ENCODE measurements at places on chromosomes 2 and 18.

DNA sequence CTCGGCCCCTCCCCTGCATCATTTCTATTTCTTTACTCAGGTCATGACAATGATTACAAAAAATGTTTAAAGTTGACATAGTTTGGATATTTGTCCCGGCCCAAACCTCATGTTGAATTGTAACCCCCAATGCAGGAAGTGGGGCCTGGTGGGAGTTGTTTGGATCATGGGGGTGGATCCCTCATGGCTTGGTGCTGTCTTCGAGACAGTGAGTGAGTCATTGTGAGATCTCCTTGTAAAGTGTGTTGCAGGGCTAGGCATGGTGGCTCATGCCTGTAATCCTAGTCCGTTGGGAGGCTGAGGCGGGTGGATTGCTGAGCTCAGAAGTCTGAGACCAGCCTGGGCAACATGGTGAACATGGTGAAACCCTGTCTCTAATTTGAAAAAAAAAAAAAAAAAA lies 9.2 kb upstream of the MAP4K4 start:
- DNase-seq = no peak

- DNase-seq = no peak
These were observed 29.7 kb downstream of the CNDP1 start for GRCh38 chr18:74563999-74564398.

DNA sequence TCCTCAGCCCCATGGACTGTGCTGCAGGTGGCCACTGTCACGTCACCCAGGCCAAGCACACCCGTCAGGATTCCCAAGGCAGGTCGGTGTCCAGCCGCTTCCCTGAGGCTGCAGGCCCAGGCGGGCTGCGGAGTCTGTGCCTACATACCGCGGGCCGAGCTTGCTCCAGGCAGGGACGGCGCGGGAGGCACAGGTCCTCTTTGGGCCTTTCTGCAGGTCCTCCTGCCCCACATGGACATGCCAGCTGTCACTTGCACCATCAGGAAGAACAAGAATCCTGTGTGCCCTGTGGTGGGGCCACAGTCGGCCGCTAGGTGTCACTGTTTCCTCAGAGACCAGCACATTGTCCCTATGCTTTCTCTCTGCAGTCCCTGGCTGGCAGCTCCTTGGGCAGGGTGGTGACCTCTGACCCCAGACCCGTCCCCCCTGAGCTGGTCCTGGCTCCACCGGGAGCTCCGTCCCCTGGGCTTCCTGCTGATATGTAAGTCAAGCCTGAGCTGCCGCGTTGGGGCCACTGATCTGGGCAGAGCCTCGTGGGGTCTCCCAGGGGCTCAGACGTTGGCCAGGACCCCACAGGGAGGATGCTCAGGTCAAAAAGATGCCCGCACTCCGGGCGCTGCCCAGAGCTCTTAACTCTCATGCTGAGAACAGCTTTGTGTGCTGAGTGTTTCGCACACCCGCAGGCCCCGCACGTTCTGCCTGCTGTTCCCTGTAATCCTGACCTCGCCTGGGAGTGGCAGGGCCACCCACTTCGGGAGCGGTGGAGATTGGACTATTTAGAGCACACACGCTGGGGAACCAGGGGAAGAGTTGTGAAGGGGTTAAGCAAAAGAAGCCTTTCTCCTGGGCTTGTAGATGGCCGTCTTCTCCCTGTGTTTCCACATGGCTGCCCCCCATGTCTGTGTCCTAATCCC lies 17.3 kb upstream of the AGXT start:
- peak; percentile 67 for DNase-seq

GRCh38 chr2:75311521-75311920 lies 112.2 kb upstream of the TACR1 start:
- no peak for DNase-seq

DNA sequence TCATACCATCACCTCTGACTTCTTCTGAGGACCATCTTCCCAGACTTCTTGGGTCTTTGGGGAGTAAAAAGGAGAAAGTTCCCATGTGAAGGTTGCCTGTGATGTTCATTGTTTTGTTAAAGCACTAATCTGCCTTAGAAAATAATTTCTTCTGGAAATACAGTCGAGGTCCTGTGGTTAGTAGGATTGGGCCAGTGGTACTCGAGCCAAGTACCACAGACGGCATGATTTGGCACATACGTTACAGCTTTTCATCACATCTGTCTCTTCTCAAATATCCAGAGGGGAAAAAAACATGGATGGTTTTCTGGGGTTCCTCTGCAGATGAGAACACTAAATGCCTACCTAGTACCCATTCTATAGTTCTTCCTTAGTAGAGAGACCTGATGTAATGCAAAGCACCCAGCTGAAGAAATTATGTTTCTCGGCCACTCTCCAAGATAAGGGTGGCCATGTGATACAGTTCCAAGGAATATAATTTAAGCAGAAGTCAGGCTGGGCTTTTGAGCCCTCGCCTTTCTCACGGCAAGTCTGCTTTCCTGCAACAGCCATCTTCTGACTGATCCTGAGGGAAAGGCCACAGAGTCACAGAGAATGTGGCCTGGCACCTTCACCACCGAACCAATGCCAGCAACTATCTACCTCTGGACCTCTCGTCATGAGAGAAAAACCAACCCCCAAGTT lies 161.0 kb downstream of the RNF152 start:
- no peak for DNase-seq

GRCh38 chr2:214574084-214574781 lies 163.4 kb downstream of the VWC2L start:
- no peak for DNase-seq

DNA sequence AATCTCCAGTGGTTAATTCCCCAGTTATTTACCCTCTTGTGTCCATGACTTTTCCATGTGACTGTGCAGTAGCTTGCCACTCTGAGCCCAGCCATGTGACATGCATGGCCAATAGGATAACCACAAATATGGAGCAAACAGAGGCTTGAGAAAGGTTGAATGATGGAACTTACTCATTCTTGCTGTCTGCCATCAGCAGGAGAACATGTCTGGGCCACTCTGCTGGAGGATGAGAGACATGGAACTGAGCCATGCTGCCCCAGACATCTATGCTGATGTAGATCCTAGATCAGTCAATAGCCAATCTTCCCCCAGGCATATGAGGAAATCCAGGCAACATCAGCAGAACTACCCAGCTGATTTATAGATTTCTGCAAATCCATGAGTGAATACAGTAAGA lies 992.3 kb upstream of the FANCL start:
- DNase-seq = no peak

DNA sequence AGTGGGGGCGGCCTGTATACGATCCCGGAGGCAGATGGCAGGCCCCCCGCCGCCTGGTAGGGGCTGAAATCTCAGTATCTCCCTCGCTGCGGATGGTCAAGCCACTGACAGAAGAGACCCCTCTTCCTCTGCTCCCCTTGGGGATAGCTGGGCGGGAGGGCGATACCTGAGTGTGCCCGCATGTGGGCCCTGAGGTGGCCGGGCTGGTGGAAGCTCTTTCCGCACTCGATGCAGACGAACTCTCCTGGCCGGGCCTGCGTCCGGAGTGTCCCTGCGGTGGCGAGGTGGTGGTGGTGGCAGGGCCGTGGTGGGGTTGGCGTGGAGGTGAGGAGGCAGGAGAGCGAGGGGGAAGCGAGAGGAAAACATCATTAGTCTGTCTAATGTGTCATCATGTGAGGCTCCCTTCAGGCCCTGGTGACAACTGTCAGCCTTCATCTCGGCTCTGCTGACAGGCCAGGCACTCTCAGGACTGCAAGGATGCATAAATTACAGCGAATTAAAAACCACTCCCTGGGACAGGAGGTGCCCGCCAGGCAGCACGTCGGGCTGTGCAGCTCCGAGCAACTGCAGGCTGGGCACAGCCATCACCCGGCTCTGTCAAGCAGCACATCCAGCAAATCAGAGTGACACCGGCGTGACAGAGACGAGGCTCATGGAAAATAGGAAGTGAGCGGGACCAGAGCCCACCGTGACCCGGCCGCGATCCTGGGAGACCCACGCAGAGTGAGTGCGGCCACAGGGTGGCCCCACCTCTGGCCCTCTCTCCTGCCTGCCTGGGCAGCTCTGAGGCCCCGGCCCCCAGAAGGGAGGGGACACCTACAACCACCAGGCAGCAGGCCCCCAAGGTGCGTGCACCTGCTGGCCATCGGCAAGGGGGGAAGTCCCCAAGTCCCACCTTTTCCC lies 123.5 kb downstream of the ZNF516 start:
- no peak for DNase-seq

DNA sequence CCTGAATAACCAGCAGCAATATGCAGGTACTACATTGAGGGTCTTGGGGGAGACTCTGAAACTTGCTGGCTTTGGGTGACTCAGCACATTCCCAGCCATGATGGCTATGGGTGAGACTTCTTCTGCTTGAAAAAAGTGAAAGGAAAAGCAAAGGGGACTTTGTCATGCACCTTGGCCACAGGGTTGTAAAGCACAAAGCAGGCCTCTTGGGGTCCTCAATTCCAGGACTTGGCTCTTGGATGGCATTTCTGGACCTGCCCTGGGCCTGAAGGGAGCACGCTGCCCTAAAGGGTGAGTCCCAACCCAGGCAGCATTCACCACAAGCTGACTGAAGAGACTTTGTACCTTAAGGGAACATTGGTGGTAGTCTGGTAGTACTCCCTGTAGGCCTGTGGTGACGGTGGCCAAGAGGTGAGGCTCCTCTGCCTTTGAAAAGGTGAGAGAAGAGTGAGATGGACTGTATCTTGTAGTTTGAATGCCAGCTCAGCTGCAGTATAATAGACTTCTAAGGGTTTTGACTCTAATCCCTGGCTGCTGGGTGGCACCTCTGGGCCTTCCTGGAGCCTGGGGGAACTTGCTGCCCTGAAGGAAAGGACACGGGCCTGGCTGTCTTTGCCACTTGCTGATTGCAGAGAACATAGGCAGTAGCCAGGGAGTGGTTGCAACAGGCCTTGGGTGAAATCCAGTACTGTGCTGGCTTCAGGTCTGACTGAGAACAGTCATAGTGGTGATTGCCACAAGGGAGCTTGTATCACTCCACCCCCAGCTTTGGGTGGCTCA lies 36.5 kb upstream of the CYTIP start:
- no peak for DNase-seq

DNA sequence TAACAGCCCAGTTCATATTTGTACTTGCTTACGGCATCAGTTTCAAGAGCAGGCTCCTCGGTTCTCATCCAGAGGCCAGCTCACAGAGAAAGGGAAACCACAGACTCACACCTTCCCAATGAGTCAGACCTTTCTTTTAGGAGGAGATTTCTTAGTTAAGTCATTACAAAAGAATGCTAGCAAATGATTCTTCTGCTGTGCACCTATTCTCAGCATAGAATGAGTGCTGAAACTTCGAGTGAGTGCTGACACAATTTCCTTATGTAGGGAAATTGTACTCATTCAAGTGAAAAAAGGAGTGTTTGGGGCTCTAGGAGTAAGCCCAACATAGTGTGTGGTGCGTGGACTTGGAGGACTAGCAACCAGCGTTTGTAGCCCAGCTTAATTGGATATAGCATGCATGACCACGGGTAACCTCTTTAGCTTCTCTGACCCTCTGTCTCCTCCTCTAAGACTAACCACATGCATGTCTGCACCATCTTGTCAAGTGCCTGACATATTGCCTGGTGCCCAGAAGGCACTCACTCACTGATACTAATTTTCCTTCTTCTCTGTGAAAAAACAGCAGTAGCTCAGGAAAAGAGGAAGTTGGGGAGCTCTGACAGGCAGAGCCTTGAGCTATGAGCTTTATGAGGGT lies 87.0 kb downstream of the ALPK2 start:
- DNase-seq = no peak

DNA sequence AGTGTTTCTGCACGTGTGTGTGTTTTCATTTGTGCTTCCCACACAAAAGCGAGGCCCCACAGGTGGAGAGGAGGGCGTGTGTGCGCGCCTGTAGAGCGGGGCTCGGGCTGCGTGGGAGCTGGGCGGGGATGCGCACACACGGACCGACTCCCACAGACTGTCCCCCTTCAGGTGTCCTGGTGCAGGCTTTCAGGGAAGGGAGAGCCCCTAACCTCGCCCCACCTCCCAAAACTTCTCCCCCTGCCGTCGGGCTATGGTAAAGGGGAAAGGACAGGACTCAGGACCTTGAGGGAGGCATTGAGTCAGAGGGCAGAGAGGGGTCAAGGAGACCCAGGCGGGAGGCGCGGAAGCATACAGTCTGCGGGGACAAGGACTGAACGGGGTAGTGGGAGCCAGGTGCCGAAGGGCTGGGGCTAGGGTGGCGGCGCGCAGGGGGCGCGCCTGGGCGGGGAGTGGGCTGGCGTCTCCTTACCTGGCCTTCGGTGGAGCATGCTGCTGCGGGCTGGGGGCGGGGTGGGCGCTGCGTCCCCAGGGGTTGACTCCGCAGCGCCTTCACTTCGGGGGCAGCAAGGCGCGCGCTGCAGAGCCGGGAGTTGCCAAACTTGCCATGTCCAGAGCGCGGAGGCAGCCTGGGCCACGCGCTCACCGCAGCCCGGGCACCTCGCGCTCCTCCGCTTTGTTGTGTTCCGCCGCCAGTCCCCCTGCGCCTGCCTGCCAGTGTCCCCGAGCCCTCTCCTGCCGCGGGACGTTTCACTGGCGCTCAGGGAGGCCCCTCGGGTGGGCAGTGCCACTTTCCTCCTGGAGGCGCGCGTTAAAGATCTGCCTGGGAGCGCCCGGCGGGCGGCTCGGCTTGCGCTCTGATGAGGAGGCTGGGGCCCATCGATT lies 302.0 kb downstream of the NCKAP5 start:
- no peak for DNase-seq

DNA sequence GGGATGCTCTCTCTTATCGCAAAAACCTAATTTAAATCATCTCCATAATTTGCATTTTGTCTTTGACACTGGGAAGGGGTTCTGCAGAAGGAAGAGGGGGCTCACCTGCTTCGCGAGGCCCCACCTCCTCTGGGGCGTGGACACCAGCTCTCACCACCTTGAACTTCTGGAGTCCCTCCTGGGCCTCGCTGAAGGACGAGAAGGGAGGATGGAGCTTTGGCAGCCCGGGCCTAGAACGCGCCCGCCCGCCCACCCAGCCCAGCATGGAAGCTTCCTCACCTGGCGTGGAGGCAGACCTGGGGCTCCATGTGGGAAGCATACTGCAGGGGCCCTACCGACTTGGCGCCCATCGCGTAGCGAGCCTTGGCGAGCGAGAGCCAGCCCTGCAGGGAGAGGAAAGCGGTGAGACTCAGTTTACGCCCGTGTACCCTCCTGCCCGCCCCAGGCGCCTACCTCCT lies 1.1 kb upstream of the IMP4 start:
- peak; percentile 44 for DNase-seq

- no peak for DNase-seq
These were observed 2.2 kb downstream of the ABCG8 start for GRCh38 chr2:43840965-43841364.

GRCh38 chr2:200422071-200422470 lies 87.8 kb downstream of the KCTD18 start:
- DNase-seq = no peak

DNA sequence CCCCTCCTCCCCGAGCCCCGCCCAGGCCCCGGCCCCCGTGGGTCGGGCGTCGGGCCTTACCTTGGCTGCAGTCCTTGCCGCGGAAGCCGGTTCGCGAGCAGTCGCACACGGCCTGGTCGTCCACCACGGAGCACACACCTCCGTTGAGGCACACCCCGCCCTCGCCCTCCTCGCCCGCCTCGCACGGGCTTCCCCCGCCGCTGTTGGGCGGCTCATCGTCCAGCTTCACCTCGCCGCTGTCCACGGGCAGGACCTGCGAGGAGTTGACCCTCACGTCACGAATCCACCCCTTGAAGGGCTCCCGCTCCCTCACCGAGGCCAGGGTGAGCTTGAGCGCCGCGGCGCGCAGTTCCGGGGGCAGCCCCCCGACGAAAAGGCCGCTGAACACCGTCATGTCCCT lies 4.5 kb downstream of the NRXN1 start:
- DNase-seq = no peak

Measured in erythroblast (primary cell).